Activated CD4-positive, alpha-beta memory T cell treated with anti-CD3 and anti-CD28 coated beads, Interleukin-2, amount 10 ng/mL, durations not matched to agents 7 days and 5 days (primary cell): ENCODE measurements at places on chromosomes 2 and 18.

GRCh38 chr18:26826656-26827235 is 38.8 kb downstream of the AQP4 start:
- DNase-seq = no peak

- no peak for DNase-seq
Measured at GRCh38 chr2:176148751-176149421, 2.5 kb upstream of the HOXD4 start.

GRCh38 chr2:240872317-240873097 is 3.9 kb downstream of the AGXT start:
- no peak for DNase-seq

DNA sequence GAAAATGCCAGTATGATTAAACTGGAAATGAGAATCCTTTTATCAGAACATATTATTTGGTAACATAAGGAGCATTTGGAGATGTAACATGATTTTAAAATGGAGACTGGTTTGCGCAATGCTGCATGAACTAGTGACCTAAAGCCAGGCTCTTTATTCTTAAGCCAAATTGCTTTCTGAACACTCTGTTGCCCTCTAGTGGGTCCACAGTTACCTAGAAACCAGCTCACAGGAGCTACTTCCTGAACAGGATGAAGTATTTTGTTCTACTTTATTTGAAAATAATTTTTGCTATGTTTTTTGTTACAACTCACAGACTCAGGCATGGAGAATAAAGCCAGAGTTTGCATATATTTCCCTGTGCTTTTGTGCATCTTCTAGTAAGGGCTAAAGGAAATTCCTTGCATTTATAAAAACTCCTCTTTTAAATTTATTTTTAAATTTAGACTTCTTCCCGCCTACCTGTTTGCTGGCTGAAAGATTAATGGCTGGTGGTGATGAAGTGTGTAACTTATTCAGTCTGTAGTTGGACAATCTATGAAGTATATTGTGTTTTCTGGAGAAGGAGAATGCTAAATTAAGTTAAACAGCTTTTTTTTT is 146.7 kb downstream of the PARD3B start:
- peak; percentile 19 for DNase-seq

GRCh38 chr2:174608866-174609214 is 11.2 kb upstream of the WIPF1 start:
- no peak for DNase-seq

DNA sequence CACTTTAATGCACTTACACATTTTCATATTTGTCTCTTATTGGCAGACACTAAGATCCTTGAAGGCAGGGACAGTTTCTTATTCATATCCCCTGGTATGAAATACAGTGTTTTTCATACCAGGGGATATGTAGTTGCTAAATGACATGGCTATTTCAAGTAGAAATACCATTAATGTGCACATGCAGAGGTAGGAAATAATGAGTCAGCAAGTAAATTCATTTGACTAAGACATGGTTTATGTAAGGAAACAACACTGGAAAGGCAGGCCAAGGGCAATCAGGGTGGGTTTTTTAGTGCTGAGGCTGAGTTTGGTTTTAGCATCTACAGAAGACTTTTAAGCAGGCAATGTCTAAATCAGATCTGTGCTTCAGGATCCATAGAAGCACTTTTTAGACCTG is 155.9 kb downstream of the WDPCP start:
- DNase-seq = no peak

- DNase-seq = no peak
Measured at GRCh38 chr2:204064119-204064518, 127.6 kb downstream of the ICOS start.

- no peak for DNase-seq
Measured at GRCh38 chr18:693466-694187, 18.8 kb downstream of the ENOSF1 start.

- DNase-seq = no peak
Measured at GRCh38 chr2:5215989-5216607, 476.1 kb upstream of the SOX11 start.

DNA sequence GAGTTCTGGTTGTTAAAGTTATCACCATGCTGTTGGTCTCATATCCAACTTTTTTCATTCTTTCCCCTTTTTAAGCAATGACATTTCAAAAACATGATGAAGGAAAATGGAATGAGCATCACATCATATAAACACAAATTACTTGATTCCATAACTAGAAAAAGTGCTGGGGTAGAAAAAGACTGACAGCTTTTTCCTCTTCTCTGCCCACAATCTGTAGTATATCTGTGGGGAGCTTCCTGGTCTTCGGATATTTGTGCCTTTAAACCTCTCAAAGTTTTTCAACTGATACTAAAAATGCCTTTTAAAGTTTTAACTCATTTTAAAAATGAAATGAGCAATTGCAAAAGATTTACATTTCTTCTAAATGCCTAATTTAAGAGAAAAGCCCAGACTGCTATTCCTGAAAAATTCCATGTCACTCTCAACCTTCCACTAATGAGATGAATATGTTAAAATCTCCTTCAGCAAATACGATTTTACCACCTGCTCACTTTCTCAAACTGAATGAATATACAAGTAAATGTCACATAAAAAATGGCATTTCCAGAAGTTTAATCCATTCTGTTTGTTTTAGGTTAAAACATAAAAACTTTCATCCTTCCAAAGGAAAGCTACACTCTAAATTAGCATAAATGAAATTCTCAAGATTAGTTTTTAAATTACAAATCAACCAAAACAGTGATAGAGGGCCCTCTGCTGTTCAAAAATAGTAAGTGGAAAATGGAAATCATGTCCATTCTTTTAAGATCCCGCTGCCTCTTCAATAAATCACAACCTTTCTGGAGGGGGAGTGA is 2.1 kb downstream of the DNAH7 start:
- DNase-seq = no peak

- no peak for DNase-seq
Measured at GRCh38 chr2:134337631-134338030, 83.8 kb downstream of the MGAT5 start.

- no peak for DNase-seq
Measured at GRCh38 chr2:136497709-136498108, 267.6 kb upstream of the THSD7B start.

DNA sequence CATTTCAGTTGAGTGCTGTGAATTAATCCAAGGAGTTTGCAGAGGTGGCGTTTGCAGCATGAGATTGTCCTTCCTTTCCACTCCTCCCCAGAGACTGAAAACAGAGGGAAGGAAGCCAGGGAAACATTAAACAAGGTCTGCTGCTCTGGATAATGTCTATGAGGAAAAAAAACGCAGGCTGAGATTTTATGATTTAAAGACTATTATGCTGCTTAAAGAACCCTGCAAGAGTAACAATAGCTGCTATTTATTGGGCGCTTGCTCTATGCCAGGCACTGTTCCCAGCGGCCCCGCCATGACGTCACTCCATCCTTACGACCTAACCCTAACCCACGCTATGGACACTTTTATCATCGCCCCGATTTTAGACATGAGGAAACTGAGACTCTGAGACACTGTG is 222.4 kb downstream of the BCL2 start:
- DNase-seq = no peak

GRCh38 chr18:67239826-67240225 is 276.7 kb downstream of the DSEL start:
- no peak for DNase-seq

- no peak for DNase-seq
Measured at GRCh38 chr2:115491186-115491793, 1048.8 kb downstream of the DPP10 start.

GRCh38 chr18:57446322-57446721 is 11.1 kb downstream of the ONECUT2 start:
- peak; percentile 33 for DNase-seq

DNA sequence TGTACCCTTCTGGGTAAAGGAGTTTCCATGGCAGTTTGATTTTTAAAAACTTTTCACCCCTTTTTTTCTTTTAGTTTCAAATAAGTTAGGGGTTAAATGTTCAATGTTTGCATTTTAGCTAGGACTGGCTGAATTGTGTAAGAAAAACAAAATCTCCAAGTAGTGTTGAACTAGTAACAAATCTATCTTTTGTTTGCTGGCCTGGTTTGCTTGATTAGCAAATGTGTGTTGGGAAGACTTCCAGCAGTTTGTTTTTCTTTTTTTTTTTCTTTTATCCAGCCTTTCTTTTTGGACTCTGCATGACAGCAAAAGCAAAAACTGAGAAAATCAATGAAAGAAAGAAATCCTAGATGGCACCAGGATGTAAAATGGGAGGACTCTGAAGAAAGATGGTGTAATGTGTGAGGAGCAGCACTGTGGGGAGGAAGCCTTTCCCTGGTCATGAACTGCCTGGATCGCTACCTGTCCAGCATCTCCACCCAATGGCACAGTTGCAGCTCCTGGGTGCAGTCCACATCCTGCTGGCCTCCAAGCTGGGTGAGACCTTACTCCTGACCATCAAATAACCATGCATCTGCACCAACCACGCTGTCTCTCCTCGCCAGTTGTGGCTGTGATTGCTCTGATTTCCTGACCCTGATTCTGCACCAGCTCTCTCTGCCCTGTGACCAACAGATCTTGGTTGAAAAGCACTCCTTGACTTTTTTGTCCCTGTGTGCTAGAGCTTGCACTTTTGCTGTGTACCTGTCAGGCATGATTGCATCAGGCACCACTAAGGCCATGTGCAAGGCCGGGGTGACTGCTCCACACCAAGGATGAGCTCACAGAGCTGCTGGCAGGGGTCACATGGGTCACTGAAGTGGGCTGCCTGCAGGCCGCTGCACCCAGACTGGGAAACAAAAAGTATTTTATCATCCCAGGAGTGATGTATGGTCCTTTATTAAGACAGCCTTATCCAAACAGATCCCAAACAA is 71.2 kb upstream of the ZNF236 start:
- DNase-seq = no peak

- no peak for DNase-seq
Measured at GRCh38 chr2:144666032-144666431, 146.1 kb upstream of the ZEB2 start.

- DNase-seq = no peak
Measured at GRCh38 chr2:54964271-54964670, 86.0 kb downstream of the RTN4 start.

GRCh38 chr18:69291755-69292154 is 108.9 kb upstream of the DOK6 start:
- no peak for DNase-seq

DNA sequence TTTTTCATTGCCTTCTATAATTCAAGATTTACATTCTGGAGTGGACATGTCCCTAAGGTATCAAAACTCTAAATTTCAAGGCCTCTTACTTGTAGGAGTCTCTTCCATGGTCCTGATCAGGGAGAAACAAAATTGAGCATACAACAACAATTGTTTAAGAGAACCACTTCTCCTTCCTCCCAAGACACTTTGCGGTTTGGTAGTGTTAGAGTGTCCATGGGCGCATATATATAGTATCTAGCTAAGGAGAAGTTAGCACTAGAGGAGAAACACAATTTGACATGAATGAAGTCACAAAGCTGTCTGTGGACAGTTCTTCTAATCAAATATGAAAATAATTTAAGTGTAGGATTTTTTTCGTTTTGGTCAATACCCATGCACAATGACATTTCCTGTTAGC is 349.1 kb upstream of the MAP2 start:
- no peak for DNase-seq

DNA sequence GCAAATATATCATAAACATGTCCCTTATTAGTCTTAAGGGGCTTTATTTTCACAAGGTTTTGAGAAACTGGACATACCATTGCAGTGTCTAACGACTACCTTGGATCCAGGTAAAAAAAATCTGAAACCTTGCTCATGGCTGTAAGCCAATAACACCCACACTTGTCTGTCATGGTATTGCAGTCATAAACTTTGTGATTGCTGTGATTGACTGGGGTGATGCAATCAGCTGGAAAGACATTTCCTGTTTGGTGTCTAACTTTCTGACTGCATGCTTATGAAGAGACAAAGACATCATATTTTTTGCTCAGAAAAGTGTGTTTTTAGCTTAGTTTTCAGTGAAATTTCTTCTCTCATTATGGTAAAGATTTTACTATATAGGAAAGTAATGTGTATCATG is 635.0 kb downstream of the TSN start:
- DNase-seq = no peak

DNA sequence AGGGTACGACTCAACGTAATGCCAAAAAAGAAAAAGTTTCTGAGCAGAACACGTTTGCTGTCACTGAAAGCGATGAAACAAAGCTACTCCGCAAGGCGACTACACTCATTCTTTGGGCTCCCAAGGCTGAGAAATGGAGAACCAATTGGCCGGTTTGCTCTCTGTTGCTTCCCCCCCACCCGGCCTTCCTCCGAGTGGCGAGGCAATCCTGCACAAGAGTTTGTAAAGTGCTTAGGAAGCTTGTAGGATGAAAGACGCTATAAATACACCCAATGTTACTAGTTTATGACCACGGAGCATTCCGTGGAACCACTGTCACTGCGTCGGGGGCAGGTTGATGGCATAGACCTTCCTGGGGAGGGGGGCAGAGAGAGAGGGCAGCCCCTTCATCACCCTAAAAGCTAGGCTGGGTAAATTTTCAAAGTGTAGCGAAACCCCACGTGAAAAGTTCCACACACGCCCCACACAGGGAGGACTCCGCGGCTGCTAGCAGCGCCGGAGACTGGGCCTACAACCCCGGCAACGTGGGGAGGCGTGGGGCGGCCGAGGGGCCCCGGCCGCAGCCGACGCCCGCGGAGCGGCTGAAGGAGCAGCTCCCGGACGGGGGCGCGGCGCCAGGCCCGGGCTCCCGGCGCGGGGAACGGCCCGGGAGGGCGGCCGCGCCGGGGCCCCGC is 915 bp downstream of the CUL3 start:
- DNase-seq = peak; percentile 27

- DNase-seq = no peak
Measured at GRCh38 chr2:23685181-23685580, 241.7 kb downstream of the ATAD2B start.

DNA sequence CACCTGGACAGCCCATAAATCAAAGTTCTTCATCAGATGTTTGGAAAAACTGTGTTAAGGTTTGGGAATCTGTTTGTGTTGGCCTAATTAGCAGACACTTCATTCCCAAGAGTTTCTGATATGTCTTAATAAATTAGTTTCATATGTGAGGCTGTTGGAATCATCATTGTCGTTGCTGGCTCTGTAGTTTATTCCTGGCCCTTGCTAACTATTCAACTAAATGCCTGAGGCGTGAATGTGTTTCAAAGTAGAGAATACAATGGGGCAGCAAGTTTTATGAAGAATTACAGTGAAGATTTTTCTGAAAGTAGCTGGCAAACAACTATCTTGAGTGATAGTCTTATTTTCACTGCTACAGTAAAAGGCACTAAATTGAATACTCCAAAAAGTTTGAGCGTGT is 141.1 kb downstream of the PARD3B start:
- no peak for DNase-seq

GRCh38 chr2:8548065-8548618 is 133.7 kb upstream of the ID2 start:
- DNase-seq = no peak

DNA sequence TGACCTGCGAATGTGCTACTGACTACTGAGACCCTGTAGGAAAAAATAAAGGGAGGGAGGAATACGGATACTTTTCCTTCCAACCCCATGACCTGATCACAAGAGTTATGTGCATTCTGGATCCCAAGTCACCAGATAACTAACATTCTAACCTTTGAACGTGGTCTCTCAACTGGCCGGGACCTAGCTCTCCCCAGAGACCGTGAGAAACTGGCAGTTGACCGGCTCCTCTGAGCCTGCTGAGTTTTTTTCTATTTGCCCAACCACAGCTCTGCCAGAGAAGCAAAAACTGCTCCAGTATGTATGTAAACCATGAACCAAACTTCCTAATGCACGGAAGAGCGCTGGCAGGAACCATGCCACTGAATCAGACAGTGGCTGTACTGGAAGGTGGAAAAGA is 47.5 kb upstream of the PTMA start:
- no peak for DNase-seq
